B cell (primary cell): ENCODE measurements at places on chromosomes 7 and 10.

DNA sequence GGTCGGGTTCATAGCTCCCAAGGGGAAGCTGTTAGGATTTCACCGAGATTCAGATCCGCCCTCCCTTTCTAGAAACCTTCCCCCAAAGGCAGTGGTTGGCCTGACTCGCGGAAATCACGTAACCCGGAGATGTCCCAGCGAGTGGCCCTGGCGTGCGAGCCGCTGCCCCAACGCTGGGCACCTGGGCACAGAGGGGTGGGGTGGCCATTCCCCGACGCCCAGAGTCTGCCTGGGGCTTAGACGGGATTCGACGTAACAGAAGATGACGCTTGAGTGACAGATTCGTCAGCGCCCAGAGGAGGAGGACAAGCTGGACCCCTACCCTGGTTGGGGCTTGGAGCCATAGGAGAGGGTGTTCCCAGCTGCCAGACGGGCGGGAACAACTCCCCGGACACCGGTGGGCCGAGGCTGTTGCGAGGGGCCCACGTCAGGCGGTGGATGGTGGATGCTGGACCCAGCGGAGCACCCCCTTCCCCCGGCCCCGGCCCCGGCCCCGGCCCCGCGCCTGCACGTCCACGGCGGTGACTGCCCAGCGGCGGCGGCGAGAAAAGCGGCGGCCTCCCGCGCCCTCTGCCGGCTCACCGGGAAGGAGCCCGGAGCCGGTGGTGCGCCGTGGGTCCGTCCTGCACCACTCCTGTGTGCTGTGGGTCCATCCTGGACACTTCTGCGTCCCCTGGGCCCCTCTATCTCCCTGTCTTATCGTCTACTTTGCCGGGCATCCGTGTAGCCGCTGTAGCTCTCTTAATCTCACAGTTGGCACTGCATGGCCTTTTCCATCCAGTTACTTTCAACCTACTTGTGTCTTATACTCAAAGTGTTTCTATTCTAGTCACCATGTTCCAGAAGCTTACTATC is 35.4 kb upstream of the KNDC1 start:
- peaks cover 25% of the 10 kb centered on the region for H3K27me3 ChIP-seq
- no peaks in the 10 kb centered on the region for H3K36me3 ChIP-seq
- H3K27ac ChIP-seq, result no peak overlapping the region
- H3K4me1 ChIP-seq, result no peaks in the 10 kb centered on the region
- no peak overlapping the region for H3K4me3 ChIP-seq

DNA sequence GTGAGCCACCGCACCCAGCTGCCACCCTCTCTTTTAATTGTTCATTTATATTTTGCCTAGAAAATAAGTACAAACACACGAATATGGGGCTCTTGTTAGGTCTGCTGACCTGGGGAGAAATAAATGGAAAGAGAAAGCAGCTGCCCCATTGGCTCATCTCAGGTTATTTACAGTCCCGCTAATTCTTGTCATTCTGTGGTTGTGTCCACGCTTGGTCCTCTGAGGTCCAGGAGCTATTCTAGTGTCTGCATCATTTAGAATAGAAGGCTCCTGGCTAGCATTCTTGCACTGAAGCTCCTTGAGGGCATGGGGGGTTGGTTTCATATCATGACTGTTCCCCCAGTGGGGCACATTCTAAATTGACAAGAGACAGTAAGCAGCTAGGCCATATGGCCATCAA is 128.5 kb downstream of the TACC2 start:
- H3K4me3 ChIP-seq, result no peak overlapping the region
- H3K27ac ChIP-seq, result no peak overlapping the region
- DNase-seq, result no peak
- H3K36me3 ChIP-seq, result no peaks in the 10 kb centered on the region
- H3K4me1 ChIP-seq, result no peaks in the 10 kb centered on the region
- peaks cover 7% of the 10 kb centered on the region for H3K27me3 ChIP-seq

DNA sequence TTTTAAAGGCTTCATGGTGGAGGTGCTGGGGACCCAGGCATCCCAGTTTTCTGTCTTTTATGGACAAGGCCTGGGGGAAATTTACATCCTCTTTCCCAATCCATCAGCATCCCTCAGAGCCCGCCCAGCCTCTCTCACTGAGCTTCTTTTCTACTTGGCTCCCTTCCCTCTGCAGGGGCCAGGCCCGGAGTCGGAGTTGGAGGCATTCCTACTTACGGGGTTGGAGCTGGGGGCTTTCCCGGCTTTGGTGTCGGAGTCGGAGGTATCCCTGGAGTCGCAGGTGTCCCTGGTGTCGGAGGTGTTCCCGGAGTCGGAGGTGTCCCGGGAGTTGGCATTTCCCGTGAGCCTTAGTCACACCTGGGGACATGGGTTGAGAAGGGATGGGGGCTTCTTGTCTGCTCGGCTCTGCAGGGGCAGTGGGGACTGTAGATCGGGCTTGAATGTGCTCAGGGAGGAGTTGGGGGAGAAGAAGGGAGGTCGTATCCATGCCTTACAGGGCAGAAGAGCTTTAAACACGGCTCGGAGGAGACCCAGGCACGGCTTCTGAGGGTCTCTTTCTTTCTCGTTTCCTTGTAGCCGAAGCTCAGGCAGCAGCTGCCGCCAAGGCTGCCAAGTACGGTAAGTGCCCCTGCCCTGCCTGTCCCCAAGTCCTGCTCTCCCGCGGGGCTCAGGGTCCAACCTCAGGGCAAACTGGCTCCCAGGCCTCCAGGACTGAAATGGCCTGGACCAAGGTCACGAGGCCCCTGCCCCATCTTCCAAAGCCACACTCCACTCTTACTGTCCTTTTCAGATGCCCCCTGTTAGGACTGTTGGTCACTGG is 27.3 kb upstream of the LIMK1 start:
- DNase-seq, result no peak
- H3K4me3 ChIP-seq, result no peak overlapping the region
- H3K4me1 ChIP-seq, result no peaks in the 10 kb centered on the region
- H3K27me3 ChIP-seq, result no peaks in the 10 kb centered on the region

DNA sequence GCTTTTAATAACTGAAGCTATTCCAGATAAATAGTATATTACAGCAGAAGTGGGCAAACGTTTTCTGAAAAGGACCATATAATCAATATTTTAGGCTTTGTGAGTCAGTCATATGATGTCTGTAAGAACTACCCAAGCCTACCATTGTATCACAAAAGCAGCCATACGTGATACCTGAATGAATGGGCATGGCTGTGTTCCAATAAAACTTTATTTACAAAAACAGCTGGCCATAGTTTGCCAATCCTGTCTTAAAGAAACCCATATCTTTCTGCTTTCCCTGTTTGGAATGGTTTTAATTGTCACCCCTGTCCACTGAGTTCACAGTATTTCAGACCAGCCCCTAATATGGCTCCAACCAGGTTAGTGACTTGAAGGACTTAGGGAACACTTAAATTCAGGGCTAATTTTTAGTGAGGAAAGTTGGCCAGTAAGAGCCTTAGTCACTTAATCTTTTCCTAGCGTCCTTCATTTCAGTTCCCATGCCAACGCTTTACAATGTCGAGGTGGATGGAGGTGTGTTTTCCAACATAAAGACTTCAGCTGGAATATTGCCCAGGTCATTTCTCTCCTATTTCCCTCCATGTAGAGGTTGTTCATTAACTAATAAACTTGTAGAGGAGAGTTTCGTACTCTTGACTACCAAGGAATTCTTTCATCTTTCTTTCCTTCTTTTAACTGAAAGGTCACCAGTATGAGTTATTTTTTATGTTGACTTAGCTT is 184.5 kb downstream of the TRIL start:
- H3K27me3 ChIP-seq, result peaks cover 3% of the 10 kb centered on the region
- H3K4me1 ChIP-seq, result no peaks in the 10 kb centered on the region
- no peak for DNase-seq
- H3K4me3 ChIP-seq, result no peak overlapping the region
- no peak overlapping the region for H3K27ac ChIP-seq

GRCh38 chr10:18497806-18498369 is 153.5 kb downstream of the NSUN6 start:
- no peak for DNase-seq
- H3K4me3 ChIP-seq, result no peak overlapping the region
- no peaks in the 10 kb centered on the region for H3K4me1 ChIP-seq
- H3K27me3 ChIP-seq, result no peaks in the 10 kb centered on the region
- no peak overlapping the region for H3K27ac ChIP-seq

DNA sequence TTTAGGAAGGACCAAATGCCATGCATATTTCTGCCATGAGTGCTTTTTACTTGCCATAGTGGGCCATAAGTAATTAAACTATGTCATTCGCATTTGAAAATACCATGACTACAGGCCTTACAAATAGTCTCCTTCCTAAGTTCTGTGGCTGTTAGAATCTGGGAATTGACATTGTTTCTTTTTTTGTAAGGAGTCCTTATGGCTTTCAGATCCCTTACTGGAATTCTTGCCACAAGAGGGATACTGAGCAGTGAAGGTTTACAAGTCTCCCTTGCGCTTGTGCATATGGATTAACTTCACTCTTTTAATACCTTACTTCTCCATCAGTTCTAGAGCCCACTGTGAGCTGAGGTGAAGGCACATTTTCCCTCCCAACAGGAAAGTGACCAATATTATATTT is 166.0 kb downstream of the NRG3 start:
- H3K36me3 ChIP-seq, result no peaks in the 10 kb centered on the region
- H3K27me3 ChIP-seq, result no peaks in the 10 kb centered on the region
- DNase-seq, result no peak
- no peak overlapping the region for H3K4me3 ChIP-seq

DNA sequence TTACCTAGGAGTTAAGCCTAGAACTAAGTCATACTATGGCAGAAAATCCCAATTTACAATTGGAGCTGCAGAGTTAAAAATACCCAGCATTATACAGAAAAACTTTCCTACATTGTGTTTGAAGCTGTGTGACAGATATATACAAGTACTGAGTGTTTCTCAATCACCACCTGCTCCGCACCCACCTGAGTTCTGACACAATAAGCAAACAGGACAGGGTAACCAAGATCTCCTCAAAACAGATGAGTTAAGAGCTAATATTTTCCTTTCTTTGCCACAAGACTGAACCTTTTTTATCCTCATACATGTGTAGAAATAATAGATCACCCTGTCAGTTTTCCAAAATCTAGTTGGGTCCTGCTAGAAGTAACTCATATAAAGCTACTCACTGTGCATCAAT is 186.3 kb downstream of the DOCK4 start:
- no peaks in the 10 kb centered on the region for H3K27me3 ChIP-seq
- H3K36me3 ChIP-seq, result no peaks in the 10 kb centered on the region
- H3K27ac ChIP-seq, result no peak overlapping the region
- H3K4me1 ChIP-seq, result no peaks in the 10 kb centered on the region

DNA sequence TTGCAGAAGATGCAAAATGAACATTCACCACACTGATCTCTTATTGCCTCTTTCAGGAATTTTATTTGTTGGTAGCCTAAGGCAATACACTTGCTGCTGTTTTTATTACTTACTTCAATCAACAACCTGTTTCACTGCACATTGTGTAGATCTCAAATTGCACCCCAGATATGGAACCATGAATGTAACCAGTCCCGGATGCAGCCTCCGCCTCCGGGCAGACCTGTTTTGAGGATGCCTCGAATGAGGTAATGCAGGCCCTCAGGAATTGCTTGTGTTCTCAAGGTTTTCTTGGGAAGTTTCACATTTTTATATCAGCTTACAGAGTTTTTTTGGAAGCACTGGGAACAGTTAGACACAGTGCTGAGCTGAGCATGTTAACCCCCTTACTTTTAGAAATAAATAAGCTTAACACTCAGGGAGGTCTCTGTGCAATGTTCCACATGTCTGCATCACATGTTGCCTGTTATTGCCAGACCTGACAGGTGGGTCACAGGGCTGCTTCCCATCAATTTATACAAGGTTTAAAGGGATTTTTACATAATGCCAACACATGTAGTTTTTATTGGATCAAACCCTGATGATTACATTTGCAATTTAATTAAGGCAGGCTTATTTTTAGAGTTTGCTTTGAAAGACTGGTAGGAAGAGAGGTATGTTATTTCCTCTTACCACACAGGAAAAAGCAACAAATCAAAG is 193.1 kb upstream of the POM121L12 start:
- H3K36me3 ChIP-seq, result no peaks in the 10 kb centered on the region
- H3K4me1 ChIP-seq, result no peaks in the 10 kb centered on the region
- DNase-seq, result no peak
- no peak overlapping the region for H3K27ac ChIP-seq

GRCh38 chr10:82228701-82229100 is 353.7 kb downstream of the NRG3 start:
- DNase-seq, result no peak
- H3K36me3 ChIP-seq, result no peaks in the 10 kb centered on the region
- no peaks in the 10 kb centered on the region for H3K27me3 ChIP-seq
- H3K4me3 ChIP-seq, result no peak overlapping the region
- H3K27ac ChIP-seq, result no peak overlapping the region

DNA sequence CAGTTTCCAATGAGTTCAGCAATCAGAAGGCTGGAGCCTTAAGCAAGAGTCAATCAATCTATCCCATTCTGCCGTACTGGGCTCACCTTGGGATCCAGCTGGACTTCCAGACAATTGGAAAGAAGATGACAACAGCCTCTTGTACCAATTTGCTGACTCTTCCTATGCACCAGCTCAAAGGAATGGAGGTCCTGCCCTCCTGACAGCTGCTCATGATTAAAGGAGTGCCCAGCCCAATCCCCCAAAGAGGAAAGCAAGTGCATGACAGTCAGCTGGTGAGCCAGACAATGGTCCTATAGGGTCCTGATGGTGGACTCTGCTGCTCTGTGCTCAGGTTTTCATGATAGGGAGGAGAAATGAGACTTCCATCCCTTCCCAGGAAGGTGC is 25.1 kb downstream of the VSTM4 start:
- no peak overlapping the region for H3K4me3 ChIP-seq
- no peak for DNase-seq
- H3K27ac ChIP-seq, result no peak overlapping the region
- no peaks in the 10 kb centered on the region for H3K36me3 ChIP-seq
- no peaks in the 10 kb centered on the region for H3K4me1 ChIP-seq

DNA sequence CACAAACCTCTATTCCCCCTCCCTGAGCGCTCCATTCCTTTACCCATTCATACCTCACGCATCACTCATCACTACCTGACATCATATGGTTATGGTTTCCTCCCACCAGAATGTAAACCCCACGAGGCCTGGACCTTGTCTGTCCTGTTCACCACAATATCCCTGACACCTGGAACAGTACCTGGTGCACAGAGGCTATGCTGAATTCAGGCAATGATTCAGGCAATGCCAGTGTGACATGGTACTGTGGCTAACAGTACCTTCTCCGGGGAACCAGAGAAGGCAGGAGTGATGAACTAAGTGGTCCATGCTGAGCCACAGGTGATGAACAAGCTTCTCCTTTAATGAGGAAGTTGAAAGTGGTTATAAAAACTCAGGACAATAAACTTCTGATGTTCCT is 202.5 kb upstream of the PLXNA4 start:
- H3K27me3 ChIP-seq, result no peaks in the 10 kb centered on the region
- H3K27ac ChIP-seq, result no peak overlapping the region

DNA sequence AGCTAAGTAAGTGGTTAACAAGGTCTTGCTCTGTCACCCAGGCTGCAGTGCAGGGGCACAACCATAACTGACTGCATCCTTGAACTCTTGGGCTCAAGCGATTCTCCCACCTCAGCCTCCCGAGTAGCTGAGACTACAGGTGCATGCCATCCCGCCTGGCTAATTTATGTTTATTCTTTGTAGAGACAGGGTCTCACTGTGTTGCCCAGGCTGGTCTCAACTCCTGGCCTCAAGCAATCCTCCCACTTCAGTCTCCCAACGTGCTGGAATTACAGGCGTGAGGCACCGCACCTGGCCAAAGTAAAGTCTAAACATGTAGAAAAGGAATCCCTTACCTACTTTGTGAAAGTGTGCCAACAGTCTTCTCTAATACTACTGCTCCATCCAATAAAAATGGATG is 17.9 kb downstream of the PARD3 start:
- DNase-seq, result no peak
- H3K4me1 ChIP-seq, result no peaks in the 10 kb centered on the region
- H3K4me3 ChIP-seq, result no peak overlapping the region
- no peak overlapping the region for H3K27ac ChIP-seq

- H3K4me1 ChIP-seq, result no peaks in the 10 kb centered on the region
- H3K4me3 ChIP-seq, result no peak overlapping the region
- no peaks in the 10 kb centered on the region for H3K27me3 ChIP-seq
- no peak overlapping the region for H3K27ac ChIP-seq
- H3K36me3 ChIP-seq, result no peaks in the 10 kb centered on the region
Observed at GRCh38 chr7:156128496-156128895, 316.2 kb upstream of the SHH start.
